ENCODE measurements at places on chromosomes 12 and 14.

- DNase-seq = no peak
Observed at GRCh38 chr12:94272280-94272679, 123.9 kb downstream of the PLXNC1 start.

DNA sequence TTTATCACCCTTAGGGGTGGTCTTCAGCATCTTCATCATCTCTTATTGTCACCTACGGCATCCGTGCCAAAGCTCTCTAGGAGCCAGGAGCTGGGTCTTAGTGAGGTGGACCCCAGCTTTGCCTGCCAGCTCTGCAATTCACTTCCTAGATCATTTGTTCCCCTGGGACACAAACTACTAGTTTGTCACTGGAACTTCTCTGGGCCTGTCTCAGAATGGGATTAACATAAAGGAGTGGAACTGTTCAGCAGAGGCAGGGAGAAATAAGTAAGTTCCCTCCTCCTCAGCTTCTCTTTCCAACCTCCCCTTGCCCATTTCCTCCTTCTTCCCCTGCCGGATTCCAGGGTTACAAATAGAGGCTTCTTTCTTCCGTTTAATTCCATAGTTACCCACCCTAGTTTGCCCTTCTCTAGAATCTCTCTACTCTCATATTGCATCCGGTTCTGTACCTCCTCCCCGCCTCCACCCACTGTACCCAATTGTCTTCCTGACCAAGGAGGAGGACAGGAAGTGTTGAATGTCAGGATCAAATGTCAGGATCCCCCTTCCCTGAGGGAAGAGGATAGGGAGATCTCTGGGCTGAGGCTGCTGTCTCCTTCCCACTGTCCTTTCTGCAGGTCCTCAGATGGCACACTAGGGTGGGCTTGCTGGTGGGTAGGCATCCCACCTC, 25.0 kb downstream of the LARP4 start:
- DNase-seq = no peak

- no peak for DNase-seq
Observed at GRCh38 chr14:30160608-30161007, 233.0 kb upstream of the PRKD1 start.

GRCh38 chr14:104283197-104284106, 145.1 kb downstream of the KIF26A start:
- DNase-seq = no peak

- no peak for DNase-seq
Observed at GRCh38 chr12:131511391-131511802, 199.5 kb upstream of the SFSWAP start.

- DNase-seq = no peak
Observed at GRCh38 chr12:52005903-52006703, 643 bp upstream of the TAMALIN start.

GRCh38 chr12:39033782-39034181, 128.4 kb upstream of the CPNE8 start:
- no peak for DNase-seq

- DNase-seq = no peak
Observed at GRCh38 chr12:125332900-125333299, 267.7 kb downstream of the AACS start.

- no peak for DNase-seq
Observed at GRCh38 chr12:107057071-107057834, 36.1 kb downstream of the CRY1 start.

- DNase-seq = no peak
Observed at GRCh38 chr14:93045211-93045674, 70.5 kb downstream of the ITPK1 start.
